ENCODE measurements at places on chromosomes 7 and 10. TPM values are rescaled to one million over a fixed set of nuclear protein-coding genes. Genes with fewer than 3 reads are reported as not detected.

DDC gene
- total RNA-seq: not detected

IFIT1B gene
- not detected for total RNA-seq

MACROH2A2 gene
- 5.8 TPM for total RNA-seq

NFE2L3 gene
- total RNA-seq: 3.1 TPM

TRPV5 gene
- not detected for total RNA-seq

AUTS2 gene
- total RNA-seq: 2.3 TPM

GIMAP4 gene
- total RNA-seq: 0.28 TPM

MMP21 gene
- under 0.01 TPM for total RNA-seq

LAMB1 gene
- 562 TPM for total RNA-seq

GPRIN2 gene
- total RNA-seq: under 0.01 TPM

WASHC2C gene
- total RNA-seq: 40.5 TPM

GPR37 gene
- total RNA-seq: 3.8 TPM

CDC123 gene
- 165 TPM for total RNA-seq

Measured in smooth muscle cell of bladder (primary cell).